ENCODE measurements at places on chromosomes 7 and 10.

GRCh38 chr7:1597066-1597760 is 27.4 kb upstream of the PSMG3 start:
- no peak for DNase-seq

- no peak for DNase-seq
Measured at GRCh38 chr10:50551894-50552293, 71.9 kb downstream of the SGMS1 start.

GRCh38 chr10:71323407-71323806 is 4.3 kb downstream of the SLC29A3 start:
- DNase-seq: peak; percentile 54

DNA sequence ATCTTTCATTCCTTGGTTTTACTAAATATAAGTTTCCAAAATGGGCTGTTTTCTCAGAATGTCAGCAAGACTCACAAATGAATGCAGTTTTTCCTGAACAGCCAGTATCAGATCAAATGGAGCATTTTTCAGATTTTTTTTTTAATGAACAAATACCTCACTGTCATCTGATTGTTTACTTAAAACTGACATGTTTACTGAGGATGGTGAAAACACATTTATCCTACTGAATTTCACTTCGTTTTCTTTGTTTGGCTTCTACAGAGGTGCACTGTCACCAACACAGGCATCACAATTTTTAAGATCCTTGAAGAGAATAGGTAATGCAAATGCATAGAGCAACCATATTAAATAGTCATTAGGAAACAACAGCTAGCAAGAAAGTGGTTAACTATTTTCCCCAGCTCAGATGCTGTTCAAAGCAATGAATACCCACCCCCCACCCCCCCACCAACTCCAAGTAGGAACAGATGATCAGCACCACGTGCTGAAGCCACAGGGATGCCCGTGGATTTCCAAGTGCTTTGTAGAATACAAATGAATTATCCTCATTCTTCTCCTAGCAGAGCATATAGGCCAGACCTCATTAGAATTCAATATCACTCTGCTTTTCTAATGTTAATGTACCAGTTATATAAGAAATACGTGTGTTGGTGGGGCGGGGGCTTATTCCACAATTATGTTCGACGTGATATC is 205.9 kb downstream of the SKAP2 start:
- DNase-seq: no peak

- DNase-seq: peak; percentile 29
Measured at GRCh38 chr7:74656441-74656836, 1.1 kb upstream of the GTF2I start.

DNA sequence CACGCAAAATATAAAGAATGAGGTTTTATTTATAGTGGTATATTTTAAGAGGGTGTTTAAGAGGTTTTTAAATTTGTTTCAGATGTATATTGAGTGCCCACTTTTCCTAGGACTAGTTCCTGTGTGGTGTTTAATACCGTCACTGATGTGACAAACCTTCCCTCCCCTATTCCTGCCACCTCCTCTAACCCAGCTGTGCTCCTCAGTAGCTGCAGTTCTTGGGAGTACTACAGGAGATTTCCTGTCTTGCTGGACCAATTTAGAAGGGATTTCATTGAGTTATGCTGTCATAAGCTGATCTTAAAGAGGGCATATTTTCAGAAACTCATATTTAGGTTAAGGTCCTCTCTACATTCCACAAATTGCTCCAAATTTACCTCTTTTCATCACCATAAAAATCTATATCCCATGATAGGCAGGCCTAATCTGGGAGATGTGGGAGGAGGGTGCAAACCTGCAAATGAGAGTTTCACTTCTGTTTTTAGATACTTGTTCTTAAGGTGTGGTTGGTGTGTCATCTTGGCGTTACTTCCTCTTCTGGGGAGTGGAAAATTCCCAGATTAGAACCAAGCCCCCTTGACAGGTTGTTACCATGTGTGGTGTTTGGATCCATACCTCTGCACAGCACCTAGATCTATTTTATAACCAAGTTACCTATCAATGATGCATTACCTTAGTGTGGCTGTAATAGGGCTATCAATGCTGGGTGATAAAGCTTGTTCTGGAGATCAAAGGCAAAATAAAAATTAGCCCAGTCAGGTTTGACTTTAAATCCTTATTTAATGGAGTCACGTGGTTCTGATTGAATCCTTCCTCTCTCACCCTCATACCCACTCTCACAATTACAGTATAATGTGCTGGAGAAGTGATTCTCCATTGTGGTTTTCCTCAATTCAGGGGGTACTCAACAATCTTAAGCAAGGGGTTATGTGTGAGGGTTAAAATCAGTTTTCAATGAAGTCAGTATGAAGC is 141.1 kb downstream of the CDK14 start:
- DNase-seq: no peak

DNA sequence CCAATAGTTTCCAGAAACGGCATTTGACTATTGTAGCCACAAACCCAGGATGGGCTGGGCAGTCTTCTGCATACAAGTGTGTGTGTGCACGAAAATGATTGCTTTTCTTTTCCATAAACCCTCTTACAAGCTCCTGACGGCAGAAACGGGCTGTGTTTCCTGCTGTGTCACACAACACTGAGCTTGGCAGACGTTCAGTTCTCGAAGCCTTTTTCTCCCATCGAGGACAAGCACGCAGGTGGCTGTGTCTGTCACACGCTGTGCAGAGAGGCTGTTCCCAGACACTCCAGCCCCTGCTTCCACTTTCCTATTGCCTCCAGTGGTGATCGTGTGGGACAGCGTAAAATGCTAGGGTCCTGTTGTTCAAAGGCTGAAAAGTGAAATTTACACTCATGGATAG is 32.1 kb downstream of the RBAK start:
- no peak for DNase-seq

GRCh38 chr10:134247-135131 is 766 bp upstream of the ZMYND11 start:
- DNase-seq: peak; percentile 47

GRCh38 chr10:47323636-47324296 is 1.5 kb downstream of the GDF2 start:
- DNase-seq: no peak

GRCh38 chr7:120588862-120589261 is 269.1 kb downstream of the TSPAN12 start:
- no peak for DNase-seq

DNA sequence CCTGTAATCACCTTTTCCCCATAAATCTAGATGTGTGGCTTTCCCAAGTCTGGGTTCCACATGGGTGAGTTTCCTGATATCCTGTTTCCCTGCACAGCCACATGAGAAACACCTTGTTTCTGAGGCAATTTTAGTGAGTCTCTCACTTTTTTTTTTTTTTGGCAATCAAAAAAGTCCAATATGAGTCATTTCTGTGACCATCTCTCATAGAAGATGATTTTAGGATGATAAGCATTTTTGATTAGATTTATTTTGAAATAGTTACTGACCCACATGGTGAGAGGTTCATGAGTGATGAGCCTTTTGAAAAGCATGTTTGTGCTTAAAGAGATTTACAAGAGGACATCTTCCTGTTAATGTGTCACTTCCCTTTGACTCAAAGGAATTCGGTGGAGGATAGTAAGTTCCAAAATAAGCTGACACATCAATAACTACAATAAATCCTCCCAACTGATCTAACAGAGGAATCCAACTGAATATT is 464.0 kb downstream of the INHBA start:
- no peak for DNase-seq

GRCh38 chr10:125204400-125204799 is 44.0 kb upstream of the CTBP2 start:
- no peak for DNase-seq

DNA sequence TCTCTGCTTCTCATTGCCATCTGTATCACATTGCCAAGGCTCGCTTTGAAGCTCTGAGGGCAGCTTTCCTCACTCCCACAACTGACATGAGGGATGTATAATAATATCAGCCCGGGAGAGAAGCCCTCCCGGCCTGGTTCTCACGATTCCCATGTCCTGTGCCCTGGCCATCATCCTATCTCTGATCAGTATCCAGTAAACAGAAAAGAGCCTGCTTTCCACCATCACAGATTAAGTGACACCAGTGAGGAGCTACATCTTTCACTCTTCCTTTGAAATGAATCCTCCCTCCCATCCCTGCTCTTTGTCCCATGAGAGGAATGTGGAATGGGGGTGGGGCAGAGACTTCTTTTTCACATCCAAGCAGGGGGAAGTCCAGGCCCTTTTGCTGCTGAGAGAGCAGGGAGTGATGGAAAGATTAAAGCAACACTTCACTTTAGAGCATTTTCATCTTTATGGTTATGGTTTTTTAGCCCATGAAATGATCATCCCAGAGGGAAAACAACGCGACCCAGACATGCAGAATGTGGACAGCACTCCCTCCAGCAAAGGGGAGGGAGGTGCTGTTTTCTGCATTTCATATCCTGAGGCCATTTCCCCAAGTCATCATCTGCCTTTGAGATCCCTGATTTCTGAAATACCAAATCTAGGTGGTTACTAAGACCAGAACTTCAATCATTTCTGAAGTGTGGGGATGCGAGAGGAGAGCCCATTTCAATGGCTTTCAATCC is 84.6 kb upstream of the LYZL1 start:
- DNase-seq: no peak
